ENCODE measurements at places on chromosomes 4 and X.

- no peak for DNase-seq
Observed at GRCh38 chr4:141130947-141131605, 2.2 kb downstream of the RNF150 start.

DNA sequence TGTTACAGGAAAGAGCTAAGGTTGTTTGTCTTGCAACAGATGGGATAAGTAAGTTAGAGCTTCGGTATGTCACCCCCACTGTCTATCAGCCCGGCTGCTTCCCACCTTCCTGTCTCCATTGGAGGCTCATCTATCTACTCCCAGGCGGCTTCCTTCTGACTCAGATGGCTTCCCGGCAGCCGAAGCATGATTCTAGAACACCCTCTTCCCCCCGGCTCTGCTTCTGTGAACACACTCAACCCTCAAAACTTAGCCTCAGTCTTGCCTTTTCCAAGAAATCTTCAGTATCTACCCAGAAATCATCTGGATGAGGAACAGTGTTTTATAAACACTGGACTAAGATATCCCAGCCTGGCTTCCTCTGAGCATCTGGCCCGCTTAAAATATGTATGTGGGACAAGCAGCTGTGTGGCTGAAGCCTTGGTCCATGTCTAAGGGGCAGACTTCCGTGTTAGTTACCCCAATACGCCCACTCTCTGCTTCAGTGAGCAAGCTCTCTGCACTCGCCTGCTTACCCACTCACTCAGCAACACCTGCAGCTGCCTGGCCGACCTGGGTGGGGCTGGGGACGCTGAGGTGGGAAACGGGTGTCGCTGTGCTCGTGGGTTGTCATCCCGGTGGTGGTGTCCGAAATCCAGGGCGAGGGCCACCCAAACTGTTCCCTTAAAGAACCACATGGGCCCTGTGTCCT lies 12.0 kb upstream of the SLC2A9 start:
- no peak for DNase-seq

DNA sequence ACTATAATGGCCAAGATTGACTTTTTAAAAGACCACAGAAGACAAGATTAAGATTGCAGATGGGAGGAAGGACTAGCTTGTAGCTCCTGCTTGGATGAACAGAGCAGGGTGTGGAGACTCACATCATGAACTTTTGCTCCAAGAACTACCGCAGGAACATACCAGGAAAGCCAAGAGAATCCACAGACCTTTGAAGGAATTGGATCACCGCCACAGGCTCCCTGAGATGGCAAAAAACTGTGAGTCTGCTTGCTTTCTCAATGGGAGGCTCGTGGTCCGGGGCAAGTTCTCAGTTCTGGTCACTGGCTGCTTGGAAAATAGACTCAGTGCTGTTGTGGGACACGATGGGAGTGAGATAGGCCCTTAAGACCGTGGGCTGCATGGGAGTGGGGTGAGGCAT lies 276.6 kb downstream of the CCSER1 start:
- no peak for DNase-seq

DNA sequence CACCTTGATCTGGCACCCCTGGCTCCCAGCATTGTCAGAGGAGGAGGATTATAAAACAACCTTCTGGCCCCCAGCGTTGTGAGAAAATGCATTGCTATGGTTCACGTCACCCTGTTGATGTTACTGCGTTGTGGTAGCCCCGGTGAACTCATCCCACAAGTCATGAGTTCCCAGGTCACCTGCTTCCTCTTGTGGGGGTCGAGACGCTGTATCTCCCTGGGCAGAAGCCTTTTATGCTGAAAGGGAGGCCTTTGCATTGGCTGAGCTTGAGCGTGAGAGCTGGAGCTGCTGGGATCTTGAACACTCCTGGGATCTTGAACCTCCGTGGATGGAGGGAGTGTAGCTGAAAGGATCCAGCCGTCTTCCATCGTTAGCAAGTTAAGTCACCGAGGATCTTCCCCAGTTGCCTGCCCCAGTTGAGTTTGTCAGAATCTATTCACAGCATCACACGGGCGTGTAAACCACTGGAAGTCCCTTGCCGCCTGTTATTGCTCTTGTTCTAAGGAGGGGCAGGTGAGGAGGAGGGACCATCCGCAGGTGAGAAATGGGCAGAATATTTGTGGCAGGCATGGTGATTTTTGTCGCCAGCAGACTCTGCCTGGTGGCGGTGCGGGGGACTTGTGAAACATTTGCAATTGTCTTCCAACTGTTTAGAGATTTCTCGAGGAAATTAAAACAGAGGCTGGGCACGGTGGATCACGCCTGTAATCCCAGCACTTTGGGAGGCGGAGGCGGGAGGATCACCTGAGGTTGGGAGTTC lies 299.9 kb downstream of the ASMT start:
- no peak for DNase-seq

DNA sequence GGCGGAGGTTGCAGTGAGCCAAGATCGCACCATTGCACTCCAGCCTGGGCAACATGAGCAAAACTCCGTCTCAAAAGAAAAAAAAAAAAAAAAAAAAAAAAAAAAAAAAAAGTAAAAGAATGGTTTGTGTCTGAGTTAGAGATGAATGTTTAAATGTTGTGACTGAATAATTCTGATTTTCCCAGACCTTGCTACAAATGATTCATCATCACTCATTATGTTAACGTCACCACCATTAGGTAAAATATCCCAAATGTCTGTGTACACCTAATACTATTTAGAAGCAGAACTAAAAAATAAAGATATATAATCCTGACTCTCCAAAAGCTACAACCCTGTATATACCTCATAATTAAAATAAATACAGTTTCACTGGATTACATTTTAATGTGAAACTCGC lies 70.8 kb downstream of the HHIP start:
- no peak for DNase-seq

DNA sequence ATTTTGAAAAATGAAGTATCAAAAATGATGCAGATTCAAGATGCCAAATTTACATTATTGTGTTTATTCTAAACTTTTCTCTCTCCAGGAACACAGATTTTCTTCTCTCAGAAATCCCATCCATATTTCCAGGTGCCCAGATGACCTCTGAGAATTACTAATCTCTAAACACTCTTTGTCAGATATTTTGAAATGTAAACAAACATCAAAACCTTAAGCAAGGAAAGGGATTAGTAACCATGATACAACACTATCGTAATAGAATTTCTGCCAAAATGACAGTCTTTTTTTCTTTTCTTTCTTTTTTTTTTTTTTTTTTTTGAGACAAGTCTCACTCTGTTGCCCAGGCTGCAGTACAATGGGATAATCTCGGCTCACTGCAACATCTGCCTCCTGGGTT lies 76.7 kb downstream of the PDS5A start:
- no peak for DNase-seq

DNA sequence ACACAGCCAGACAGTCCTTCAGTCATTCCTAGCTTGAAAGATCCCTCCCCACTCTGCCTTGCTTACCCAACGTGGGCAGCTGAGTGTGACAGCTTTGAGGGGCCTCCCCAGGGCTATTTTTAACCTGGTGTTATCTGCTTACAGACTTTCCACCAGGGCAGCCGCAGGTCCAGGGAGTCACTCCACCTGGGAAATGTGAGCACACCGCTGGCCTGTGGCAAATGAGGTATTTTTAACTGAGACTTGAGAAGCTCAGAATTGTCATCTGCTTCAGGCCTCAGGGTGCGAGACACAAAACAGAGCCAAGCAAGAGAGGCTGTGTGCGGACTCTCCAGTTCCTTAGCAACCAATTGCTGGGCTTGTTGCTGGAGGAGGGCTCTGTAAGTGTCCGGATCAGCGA lies 13.0 kb downstream of the CORIN start:
- DNase-seq = no peak

DNA sequence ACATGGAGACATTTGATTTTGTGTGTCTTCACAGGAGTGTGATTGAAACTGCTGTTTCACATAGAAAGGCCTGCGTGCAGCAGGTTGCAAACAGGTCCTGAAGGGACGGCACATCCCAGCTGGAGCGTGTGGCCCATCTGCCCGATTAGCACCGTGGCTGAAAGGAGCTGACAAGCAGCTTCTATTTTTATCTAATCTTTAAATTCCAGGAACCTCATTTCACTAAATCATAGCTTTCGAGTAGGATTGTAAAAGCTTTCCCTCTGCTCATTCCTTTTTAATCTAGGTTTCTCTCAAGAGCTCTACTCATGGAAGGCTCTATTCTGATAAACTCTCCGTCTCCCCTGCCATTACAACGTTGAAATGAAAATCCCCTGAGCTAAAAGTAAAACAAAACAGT lies 106.8 kb downstream of the FSTL5 start:
- no peak for DNase-seq

- DNase-seq = no peak
Observed at GRCh38 chrX:119236623-119237561, 807 bp downstream of the PGRMC1 start.

- no peak for DNase-seq
Observed at GRCh38 chr4:157013656-157014055, 42.1 kb upstream of the PDGFC start.

DNA sequence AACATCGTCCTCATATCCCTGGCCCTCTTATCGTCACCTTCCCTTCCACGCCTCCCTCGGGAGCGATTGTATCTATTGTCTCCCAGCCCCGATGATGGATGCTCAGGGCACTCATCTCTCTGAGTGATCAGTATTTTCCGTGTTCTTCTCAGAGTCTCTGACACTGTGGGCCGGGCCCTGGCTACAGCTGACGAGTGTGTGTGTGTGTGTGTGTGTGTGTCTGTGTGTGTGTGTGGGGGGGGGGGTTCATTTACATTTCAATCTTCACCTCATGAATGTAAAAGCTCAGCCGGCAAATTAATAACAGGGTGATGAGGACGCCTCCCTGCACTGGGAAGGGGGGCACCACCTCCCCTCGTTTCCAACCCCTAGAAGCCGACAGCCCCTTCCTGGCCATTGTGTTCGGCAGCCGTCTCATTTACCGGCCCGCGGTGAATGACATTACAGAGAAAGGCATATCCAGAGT lies 159.5 kb downstream of the SHOX start:
- DNase-seq = no peak

GRCh38 chr4:3391422-3391821 lies 50.3 kb upstream of the HGFAC start:
- no peak for DNase-seq

DNA sequence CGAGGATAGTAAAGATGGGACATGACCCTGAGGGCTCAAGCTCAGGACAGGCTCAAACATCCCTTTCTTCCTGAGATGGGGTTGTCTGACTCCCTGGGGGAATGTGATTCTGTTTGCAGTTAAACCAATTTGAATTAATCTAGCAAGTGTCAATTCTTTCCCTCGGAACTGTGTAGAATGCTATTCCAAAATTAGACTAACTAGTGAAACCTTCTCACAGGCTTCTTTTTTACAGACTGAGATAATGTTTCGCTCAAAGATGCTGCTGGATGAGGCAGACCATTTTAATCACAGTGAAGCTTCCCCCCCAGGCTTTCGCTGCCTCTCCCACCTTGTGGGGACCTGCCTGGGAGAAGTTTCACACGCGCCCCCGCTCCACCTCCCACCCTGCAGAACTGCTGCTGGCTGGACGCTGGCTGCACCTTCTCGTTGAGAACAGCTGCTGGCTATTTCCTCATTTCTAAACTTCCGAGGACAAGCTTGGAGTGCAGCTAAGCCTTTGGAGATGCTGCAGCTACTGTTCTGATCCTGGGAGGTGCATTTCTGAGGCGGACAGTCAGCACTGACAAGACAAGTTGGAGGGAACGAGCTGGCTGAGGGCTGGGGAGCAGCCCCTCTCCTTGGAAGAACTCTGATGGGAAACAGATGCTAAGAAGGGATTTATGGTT lies 297.8 kb downstream of the RAPGEF2 start:
- no peak for DNase-seq

- no peak for DNase-seq
Observed at GRCh38 chrX:38095971-38096529, 89.7 kb downstream of the SYTL5 start.

DNA sequence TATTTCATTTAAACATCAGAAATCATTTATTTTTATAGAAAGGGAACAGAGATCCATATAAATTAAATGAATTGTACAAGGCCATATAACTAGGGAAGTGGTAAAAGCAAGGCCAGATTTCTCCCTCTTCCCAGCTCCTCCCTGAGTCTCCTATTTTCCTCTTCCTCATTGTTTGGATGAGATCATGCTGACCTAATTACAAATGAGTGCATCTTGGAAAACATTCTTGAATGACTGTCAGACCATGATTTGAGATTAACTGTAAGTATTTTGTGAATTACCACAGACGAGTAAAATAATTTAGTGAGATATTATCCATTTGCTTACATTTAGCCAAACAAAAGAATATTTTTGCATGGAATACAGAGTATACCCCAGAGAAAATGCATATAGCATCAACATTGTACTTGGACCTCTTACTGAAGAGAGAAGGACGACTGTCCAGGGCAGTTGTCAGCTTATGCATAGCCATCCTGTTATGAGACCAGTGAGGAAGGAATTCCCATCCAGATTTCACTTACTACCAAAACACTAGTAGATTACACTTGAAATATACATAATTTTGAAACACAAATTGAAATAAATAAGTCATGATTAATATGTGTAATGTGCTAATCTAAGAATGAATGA lies 47.3 kb downstream of the SLAIN2 start:
- DNase-seq = no peak

DNA sequence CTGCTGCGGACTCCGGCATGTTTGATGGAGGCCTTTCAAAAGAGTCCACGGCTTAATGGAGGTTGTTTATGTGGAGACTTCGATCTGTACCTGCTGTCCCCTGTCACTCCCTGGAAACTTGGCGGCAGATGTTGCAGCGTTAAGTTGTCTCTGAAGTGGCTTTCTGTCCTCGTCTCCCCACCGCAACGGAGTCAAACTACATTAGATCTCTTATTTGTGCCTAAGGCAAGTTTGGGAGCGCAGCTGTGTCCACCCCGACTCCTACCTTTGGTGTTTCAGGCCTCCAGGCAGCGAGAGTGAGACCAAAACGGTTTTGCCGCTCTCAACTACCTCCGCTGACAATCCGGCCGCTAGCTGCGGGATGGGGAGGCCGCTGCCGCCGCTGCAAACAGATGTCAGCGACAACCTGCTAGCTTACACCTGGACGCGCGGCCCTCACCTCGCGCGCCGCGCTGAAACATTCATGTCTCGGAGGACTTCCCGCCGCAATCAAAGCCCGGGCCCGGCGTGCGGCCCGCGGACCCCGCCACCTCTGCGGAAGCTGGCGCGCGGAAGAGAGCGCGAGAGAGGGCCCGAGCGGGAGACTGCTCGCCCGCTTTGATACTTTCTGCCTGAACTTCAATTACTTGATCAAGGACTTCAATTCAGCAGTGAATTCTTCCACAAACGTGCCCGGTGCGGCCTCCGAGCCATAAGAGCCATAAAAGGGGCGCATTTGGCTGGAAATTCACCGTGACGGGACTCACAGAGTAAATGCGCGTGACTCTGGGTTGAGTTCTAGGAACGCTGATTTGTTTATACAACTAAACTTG lies 108.4 kb downstream of the ANTXR2 start:
- no peak for DNase-seq

- DNase-seq = no peak
Observed at GRCh38 chrX:14896273-14896672, 23.1 kb downstream of the MOSPD2 start.

GRCh38 chr4:87018753-87019152 lies 83.9 kb downstream of the AFF1 start:
- no peak for DNase-seq
